Dorsolateral prefrontal cortex (tissue), 122 donors: ENCODE measurements at places on chromosomes 5 and 9. TPM values are rescaled to one million over a fixed set of nuclear protein-coding genes. Genes with fewer than 3 reads are reported as not detected.

DNA sequence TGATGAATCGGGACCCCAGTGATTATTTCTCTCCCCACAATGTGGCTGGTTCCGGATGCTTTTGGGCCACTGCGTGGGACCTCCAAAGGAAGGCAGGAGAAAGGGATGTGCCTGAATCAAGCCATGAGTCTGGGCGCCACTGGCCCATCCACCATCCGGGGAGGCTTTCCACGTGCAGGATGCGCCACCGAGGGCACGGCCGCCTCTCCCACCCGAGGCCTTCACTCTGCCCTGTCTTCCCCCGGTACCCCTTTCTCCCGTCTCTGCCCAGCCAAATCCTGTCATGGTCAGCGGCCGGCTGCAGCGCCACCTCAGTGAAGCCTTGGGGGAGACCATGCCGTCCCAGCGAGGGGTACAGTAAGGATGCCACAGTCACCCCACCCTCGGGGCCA, 43.9 kb upstream of the GRHPR start:
- no peak for DNase-seq

DNA sequence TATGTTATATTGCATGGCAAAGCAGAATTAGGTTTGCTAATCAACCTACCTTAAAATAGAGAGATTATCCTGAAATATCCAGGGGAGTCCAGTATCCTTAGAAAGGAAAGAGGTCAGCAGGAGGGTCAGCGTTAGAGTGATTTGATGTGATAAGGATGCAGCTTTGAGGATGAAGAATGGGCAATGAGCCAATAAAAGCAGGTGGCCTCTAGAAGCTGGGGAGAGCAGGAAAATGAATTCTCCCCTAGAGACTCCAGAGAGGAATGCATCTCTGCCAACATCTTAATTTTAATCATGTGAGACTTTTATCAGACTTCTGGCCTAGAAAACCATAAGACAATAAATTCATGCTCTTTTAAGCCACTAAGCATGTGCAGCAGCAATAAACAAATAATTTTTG, 65.7 kb upstream of the SYK start:
- no peak for DNase-seq

DNA sequence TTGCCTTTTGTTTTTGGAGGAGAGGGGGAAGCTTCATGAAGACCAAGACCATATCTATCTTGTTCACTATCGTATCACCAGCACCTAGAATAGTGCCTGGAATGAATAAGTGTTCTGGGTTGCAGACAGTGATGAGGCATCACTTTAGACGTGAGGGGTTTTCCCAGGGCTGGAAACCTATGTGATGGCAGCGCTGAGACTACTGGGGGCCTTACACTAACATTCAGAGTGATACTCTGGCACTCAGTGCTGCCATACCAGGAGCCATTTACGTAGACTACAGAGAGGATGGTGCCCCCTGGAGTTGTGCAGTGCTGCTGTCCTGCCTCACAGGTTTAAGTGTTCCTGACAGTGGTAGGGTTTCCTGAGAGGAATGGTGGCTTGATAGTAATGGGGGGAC, 6.9 kb downstream of the CCL19 start:
- DNase-seq: no peak

DNA sequence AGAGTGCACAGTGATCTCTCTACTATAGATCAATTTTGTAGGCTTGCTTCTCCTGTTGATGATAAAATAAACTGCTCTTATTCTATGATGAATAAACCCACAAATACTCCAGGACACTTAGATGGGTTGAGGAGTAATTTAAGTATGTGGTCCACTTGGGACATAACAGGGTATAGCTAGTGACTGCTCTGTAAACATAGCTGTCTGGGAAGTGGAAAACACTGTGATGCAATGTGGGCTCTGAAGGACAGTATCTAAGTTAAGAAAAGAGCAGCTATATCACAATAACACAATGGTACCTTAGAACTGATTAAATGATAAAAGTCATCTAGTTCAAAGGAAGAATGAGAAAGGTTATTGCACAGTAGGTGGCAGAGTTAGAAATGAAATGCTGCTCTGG, 294.3 kb upstream of the HAPLN1 start:
- DNase-seq: no peak

- DNase-seq: no peak
Observed at GRCh38 chr5:314676-315487, 6.6 kb upstream of the AHRR start.

Gene CDC37L1
- total RNA-seq: 31.3 TPM

Gene FSTL4
- 33.7 TPM for total RNA-seq

Gene SLC46A2
- total RNA-seq: 0.53 TPM

Gene SLC22A4
- 4.1 TPM for total RNA-seq

Gene SCGB3A1
- total RNA-seq: not detected

Gene PCDHB4
- total RNA-seq: 13.9 TPM

Gene FAT2
- not detected for total RNA-seq

Gene ZNF474
- total RNA-seq: 0.38 TPM
